Bronchial smooth muscle cell (primary cell): ENCODE measurements at places on chromosomes 3 and 15. TPM values are rescaled to one million over a fixed set of nuclear protein-coding genes. Genes with fewer than 3 reads are reported as not detected.

CTXND1 gene
- total RNA-seq, result not detected in 2 replicates

CMTM8 gene
- 0.09 and 0.32 TPM in 2 replicates for total RNA-seq

UACA gene
- 138 and 157 TPM in 2 replicates for total RNA-seq

BCHE gene
- 0.77 and 10.4 TPM in 2 replicates for total RNA-seq

SSUH2 gene
- total RNA-seq, result not detected in 2 replicates

GP5 gene
- total RNA-seq, result under 0.01 and 0.09 TPM in 2 replicates

EBLN2 gene
- 3.3 and 3.8 TPM in 2 replicates for total RNA-seq

GMNC gene
- not detected in 2 replicates for total RNA-seq

LAMB2 gene
- total RNA-seq, result 531 and 711 TPM in 2 replicates

TM4SF4 gene
- 0.16 TPM in 1 of 2 replicates, not detected in the other for total RNA-seq
